Kidney (tissue), 22 donors: ENCODE measurements at places on chromosomes 5 and 9. TPM values are rescaled to one million over a fixed set of nuclear protein-coding genes. Genes with fewer than 3 reads are reported as not detected.

DNA sequence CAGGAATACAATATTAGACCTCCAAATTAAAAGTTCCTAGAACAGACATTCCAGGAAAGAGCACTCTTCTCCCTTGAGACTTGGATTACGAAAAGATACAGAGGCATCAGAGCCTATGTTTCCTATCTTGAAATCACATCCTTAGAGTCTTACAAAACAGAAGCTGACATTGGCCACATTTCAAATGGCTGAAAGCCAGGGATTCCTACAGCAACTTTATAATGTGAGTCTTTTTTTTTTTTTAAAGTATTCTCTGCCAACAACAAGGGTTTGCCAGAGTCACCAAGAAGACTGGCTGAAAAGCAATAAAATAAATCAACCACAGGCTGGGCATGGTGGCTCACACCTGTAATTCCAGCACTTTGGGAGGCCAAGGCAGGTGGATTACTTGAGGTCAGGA lies 63.1 kb downstream of the TRPM6 start:
- DNase-seq = peak; percentile 20

- no peak for DNase-seq
Measured at GRCh38 chr5:8864053-8864452, 681.8 kb downstream of the SEMA5A start.

DNA sequence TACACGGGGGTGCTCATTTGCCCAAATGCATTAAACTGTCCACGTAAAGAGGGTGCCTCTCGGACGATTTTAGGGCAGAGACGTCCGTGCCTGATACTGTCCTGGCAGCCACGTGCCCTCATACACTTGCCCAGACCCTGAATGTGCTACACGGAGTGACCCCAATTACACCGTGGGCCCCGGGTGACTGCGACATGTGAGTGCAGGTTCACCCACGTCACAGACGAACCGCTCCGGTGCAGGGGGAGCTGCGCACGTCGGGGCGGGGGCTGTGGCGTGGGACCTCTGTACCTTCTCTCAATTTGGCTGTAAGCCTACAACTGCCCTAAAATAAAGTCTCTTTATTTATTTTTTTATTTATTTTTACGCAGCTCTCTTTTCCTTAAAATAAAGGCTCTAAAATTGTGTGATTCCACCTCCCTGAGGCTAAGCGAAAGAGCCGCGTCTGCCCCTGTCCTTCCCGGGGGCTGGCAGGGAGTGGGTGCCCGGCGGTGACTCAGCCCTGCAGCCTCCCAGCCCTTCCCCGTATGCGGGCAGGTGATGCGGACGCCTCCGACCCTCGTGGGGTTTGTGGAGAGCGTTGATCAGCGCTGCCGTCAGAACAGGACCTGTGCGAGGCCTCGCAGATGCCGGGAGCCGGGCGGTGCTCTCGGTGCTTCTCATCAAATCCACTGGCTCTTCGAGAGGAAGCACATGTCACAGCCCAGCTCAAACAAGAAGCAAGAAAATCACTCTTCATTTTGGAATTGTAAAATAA lies 9.2 kb upstream of the EGFL7 start:
- DNase-seq = peak; percentile 72

DNA sequence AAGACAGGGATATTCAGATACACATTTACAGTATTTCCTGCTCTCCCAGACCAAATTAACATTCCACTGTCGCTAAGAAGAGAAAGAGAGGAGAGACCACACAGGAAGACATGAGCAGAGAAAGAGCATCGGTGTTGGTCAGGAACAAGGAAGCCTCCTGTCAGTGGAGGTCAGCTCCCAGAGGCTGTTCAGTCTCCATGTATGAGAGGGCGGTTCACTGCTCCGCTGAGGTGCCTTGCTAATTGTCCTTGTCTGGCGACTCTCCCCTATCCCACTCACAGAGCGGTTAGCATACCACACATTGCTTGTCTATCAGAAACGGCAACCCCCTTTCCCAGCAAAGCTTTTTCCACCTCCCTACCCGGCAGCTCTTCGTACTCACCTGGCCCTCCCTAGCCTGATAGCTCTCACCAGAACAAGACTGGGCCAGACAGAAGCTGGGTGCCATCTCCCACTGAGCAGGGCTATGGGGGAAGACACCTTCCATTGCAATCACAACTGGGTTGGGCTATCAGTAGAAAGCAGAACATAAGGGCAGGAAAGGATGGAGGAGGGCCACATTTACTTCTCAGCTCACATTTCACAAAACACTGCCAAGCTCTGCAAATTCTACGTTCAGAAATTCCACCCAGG lies 58.6 kb upstream of the LMNB1 start:
- DNase-seq = peak; percentile 68

DNA sequence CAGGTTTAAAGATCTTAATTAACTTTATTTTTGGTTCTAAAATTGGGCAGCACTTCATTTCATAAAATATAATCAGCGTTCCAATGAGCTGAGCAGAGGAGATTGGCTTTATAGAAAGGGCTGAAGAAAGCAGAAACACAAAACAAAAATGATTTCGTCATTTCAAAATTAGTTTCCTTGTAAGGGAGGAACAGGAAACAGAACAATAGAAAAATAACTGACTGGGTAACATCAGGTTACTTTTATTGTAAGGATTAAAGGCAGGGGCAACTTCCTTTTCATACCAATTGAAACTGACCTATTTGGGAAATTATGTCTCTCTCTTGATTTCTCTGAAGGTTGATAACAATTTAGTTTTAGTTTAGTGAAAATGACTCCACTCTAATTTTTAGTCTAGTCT lies 157.1 kb downstream of the ATP10B start:
- DNase-seq = no peak

DNA sequence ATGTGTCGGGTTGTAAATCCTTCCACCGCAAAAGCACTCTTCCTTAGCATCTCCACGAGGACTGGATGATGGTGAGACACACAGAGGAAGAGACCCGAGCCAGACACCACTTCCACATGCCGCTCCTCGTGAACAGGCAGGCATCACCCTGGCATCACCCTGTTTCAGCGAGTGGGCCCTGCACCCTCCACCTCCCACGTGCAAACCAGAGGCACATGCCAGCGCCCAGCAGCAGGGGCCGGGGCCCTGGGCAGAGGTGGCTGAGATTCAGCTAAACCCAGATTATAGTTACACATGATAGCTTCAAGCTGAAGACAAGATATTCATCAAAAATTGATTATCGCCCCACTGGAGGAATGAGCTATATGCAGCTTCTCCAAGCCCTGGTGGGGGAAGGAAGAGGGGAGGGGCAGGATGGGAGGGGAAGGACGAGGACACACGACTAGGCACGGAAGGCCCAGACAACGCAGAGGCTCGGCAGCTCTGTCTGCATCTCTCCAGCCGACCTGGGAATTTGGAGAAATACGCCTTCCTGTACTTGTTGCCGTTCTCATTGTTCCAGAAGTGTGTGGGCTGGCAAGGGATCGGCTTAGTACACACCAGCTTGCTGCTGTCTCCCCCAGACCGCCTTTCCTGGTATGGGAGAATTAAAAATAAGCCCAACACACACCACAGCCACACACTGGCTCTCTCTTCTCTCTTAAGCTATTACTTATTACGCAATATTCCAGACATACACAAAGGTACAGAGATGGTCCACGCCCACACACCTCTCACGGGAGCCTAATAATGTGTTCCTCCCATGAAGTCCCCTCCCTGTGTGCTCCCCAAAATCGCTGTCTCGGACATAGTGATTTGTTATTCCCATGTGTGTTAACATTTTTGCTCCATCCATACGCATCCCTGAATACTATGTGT lies 50.4 kb upstream of the ZNF354A start:
- DNase-seq = peak; percentile 23

- DNase-seq = no peak
Measured at GRCh38 chr9:7977586-7977985, 178.0 kb upstream of the DMAC1 start.

DNA sequence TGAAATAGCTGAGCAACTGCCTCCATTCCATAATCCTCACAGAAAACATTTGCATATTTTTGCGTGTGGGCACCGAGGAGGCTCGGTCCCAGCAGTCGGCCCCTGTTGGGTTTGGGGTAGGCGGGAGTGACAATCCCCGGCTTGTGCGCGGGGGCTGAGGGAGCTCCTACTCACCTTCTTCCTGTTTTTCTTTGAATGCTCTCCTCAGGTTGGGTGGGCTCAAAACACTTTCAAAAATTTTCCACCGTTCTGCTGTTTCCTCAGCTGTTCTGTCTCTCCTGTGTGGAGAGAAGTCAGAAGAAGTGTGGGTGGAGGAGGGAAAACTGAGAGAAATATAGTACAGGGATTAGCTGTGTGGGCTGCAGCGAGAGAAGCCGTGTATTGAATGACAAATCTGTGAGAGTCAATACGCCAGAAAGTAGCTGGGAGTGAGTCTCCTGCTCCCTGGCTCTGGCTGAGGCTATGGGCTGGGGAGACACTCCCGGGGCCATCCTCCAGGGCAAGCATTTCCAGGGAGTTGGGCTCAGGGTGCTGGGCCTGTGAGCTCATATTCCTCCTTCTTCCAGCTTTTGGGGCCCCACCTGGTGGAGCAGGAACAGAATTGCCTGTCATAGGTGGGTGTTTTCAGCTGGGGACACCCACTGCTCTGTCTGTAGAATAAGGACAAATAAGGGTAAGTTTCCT lies 84.7 kb downstream of the CMYA5 start:
- DNase-seq = peak; percentile 54

GRCh38 chr9:21607576-21607975 lies 125.5 kb upstream of the IFNE start:
- DNase-seq = no peak

GRCh38 chr9:114314256-114314867 lies 8.5 kb upstream of the ORM1 start:
- DNase-seq = peak; percentile 4

DNA sequence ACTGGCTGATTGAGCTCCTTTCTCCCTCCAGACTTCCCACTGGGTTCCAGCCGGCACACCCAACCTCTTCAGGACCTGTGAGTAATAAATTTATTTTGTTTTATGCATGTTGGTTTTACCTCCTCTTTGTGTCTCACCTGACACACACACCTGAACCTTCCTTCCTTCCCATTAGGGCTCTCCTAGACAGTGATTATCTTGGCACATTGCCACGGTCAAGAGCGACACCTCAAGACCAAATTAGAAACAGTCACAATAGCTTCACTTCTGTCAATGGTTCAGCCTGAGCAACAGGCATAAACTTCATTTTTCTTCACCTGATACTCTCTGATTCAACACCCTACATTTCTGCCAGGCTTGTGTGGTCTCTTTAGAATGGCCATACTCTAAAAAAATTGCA lies 296.3 kb upstream of the SMARCA2 start:
- DNase-seq = no peak

DNA sequence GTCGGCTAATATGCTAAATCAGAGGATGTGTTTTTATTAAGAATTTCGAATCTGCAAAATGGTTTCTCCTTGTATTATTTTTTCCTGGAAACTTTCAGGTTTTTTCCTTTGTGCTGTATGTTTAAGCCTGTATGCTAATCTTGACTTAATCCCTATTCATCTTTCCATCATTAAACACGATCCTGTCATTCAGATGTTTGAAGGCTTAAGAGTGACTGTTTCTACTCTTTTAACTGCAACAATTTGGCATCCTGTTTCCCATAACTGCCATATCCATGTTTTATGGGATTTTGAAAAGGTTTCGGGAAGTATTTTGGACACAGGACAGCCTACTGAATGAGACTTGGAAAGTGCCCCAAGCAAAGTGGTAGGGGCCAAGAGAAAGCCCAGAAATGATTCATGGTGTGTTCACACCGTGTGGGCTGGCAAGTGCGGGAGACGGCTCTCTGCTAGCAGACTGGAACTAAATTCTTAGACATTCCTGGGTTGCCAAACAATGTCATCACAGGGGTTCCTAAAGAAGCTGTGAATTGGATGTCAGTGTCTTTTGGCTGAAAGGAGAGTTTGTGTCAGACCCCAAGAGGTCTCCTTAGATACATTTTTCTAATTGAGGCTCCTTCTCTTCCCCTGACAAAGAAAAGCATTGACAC lies 125.4 kb upstream of the ADAMTS16 start:
- no peak for DNase-seq

GRCh38 chr9:124239249-124240073 lies 18.3 kb upstream of the NEK6 start:
- DNase-seq = no peak

- peak; percentile 90 for DNase-seq
Measured at GRCh38 chr5:34656001-34656699, at the start of gene RAI14. Gene RAI14 (plus strand): TSS chr5:34656328. CDS start chr5:34686920, 30,592 bp downstream.

- DNase-seq = no peak
Measured at GRCh38 chr5:39226558-39226957, 7.2 kb upstream of the FYB1 start.

DNA sequence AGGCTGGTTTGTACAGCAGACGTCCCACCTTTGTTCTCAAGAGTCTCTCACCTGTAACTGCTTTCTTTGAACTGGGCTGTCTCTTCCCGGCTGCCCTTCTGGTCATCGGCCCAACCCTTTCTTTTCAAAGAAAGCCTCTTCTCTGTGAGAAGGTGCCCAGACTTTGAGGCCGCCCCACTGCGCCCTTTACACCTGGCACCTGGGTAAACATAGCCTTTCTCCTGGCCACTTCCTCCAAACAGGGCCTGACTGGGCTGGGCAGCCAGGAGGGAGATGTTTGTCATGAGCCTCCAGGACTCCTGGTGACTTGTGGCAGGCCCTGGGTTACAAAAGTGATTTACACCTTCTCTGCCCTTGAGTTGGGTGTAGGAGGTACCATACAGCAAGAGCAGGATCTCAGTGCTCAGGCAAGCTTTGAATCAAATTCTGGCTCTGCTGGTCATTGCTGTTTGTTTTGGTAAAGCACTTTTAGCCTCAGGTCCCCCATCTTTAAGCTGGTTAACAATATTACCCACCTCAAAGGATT lies 127.2 kb upstream of the CXCL14 start:
- DNase-seq = no peak

GRCh38 chr9:21450733-21451394 lies 10.6 kb downstream of the IFNA1 start:
- no peak for DNase-seq

The SLC25A25 gene
- polyA plus RNA-seq = 20.4 TPM

The BTNL8 gene
- 1.2 TPM for polyA plus RNA-seq

The DMRT3 gene
- not detected for polyA plus RNA-seq
